ENCODE measurements at places on chromosomes 7 and 10.

DNA sequence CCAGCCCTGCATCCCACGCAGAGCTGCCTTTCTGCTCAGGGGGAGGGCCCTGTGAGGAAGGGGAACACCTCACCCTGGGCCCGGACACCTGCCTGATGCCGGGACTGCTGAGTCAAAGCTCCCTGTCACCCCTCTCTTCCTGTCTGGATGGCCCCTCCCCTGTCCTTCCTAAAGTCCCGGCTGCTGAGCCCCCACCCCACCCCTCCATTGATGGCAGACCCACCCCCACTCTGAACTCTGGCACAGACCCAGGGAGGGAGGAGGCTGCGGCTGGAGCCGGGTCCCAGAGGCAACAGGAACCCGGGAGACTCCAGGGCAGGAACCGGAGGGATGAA lies 78.7 kb downstream of the ELFN1 start:
- no peak for DNase-seq

DNA sequence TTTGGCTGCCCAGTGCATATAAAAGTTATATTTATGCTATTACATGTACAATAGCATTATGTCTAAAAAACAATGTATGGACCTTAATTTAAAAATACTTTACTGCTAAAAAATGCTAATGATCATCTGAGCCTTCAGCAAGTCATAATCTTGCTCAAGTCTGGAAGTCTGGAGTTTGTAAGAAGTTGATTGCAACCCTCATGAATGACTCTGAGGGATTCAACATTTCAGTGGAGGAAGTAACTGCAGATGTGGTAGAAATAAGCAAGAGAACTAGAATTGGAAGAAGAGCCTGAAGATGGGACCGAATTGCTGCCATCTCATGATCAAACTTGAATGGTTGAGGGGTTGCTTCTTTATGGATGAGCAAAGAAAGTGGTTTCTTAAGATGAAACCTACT lies 13.0 kb upstream of the ADAMTS14 start:
- no peak for DNase-seq

DNA sequence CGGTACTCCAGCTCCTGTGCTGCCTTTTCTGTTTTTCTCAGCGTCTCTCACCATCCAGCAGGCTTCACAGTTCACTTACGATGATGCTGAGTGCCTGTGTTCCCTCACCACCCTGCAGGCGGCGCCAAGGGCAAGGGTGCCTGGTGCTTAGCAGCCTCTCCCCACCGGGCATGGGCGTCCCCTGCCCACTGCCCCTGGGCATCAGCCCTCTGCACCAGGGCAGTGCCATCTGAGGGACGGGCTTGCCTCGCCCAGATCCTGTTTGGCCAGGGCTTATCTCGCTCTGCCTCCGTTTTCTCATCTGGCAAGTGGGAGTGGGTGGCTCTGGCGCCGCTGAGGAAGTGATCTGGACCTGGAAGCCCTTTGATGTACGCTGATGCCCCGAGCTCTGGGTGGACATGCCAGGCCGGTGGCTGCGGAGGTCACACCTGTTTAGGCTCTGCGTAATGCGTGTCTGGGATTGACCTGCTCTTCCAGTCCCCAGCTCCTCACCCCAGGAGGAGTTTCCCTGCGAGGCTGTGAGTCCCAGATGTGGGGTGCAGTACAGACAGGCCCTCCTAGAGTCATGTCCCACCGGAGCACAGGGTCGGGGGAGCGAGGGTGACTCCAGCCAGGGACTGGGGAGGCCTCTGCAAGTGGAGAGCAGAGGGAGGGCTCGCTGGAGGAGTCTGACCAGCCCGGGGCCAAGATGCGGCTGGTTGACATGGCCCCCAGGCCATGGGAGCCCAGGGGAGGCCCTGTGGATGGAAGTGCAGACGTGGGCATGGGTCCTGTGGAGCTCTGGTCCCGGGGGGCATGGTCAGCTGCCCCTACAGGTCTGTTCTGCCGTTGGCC lies 11.8 kb downstream of the TTYH3 start:
- no peak for DNase-seq

DNA sequence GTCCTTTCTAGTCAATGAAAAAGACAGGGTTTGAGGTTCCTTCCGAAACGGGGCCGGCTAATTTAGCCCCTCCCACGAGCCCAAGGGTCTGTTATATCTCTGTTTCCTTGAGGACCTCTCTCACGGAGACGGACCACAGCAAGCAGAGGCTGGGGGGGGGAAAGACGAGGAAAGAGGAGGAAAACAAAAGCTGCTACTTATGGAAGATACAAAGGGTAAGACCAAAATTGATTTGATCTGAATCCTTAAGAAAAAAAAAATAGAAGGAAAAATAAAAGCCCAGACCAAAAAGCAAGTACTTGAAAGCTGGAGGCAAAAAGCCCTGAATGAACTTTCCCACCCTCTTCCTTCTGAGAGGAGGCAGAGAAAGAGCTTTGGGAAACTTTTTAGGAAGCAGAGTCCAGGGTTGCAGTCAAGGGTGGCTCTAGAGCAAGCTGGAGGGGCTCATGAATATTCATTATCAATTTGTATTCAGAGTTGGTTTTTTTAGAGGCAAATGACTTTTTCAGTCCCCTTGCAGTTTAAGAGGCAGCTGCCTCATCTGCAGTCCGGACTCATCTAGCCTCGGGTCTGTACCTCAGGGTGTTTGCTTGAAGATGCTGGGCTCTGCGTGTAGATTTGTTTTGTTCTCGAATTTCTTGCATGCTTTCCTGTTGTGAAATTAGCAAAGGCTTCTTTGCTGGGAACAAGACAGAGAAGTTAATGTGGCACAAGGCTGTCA lies at the start of gene ENTPD1:
TSS of gene ENTPD1 (plus strand) at position 123 of the 721 bp plus-strand sequence. CDS start at position 200, 77 bp downstream.
- DNase-seq = no peak

DNA sequence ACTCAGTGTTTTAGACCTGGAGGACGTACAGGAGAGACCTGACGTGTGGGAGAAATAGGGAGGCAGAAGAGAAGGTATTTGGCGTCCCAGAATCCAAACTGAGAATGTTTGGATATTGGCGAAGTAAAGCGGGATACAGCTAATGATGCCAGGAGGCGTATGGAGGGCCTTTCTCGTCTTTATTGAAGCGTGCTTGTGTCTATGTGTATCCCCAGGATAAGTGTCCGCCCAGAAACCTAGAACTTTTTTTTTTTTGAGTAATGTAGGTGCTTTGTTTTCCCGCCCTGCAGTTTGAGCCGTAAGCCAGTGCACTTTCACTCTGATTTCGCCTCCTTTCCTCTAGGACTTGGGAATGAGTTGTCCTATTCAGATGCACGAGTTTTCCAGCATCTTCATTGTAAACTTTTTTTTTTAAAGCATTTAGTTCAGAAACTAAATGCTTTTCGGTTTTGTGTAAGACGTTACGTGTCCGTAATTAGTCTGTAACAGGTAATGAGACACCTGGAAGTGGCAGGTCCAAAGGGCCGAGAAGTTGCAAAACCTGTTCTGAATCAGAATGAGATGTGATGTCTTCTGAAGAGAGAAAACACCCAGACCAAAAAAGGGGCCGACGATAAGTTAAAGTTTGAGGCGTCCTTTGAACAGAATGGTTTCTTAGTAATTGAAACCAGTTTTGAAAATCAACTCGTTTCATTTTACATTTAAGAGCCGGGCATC lies 746 bp downstream of the ARL5B start:
- DNase-seq = no peak

GRCh38 chr10:46272863-46273415 lies 13.9 kb upstream of the ANTXRL start:
- DNase-seq = peak; percentile 31
